ENCODE measurements at places on chromosomes 2 and 18.
A peak's percentile ranks its signal among the peaks of the same experiment; 100 is the strongest.

DNA sequence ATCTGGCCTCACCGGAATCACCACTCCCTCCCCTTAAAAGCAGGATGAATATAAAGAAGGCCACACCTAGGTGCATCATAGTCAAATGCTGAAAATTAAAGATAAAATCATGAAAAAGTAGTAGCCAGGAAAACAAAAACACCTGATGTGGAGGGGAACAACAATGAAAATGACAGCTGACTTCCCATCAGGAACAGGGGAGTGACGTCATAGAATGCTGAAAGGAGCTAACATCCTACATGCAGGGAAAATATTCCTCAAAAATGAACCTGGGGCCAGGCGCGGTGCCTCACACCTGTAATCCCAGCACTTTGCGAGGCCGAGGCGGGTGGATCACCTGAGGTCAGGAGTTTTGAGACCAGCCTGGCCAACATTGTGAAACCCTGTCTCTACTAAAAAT is 108.1 kb downstream of the UGGT1 start:
- DNase-seq: no peak

- no peak for DNase-seq
Observed at GRCh38 chr18:32310774-32311173, 120.9 kb downstream of the MEP1B start.

- no peak for DNase-seq
Observed at GRCh38 chr2:9092383-9093282, 89.1 kb upstream of the MBOAT2 start.

- DNase-seq: no peak
Observed at GRCh38 chr2:130389783-130390182, 33.9 kb downstream of the PTPN18 start.

- peak; percentile 88 for DNase-seq
Observed at GRCh38 chr2:25314514-25315315, 27.0 kb downstream of the DNMT3A start.

GRCh38 chr2:218981881-218982585 is 3.0 kb downstream of the FEV start:
- DNase-seq: no peak

DNA sequence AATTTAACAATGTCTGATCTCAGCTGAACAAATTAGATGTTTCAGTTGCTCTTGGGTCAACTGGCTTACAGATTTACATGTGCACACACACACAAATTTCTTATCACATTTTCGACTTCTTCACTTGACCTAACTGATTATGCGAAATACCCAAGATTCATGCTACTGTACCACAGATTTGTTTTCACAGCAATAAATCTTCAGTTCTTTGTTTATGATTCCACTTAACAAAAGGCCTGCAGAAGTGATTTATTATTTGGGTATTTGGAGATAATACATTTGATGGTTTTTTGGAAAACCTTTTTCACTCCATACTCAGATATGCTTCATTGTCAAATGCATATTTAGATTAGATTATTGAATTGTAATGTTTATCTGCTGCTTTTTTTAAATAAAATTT is 129.0 kb downstream of the GALNT1 start:
- DNase-seq: no peak

GRCh38 chr2:128782411-128783192 is 463.9 kb upstream of the HS6ST1 start:
- no peak for DNase-seq

DNA sequence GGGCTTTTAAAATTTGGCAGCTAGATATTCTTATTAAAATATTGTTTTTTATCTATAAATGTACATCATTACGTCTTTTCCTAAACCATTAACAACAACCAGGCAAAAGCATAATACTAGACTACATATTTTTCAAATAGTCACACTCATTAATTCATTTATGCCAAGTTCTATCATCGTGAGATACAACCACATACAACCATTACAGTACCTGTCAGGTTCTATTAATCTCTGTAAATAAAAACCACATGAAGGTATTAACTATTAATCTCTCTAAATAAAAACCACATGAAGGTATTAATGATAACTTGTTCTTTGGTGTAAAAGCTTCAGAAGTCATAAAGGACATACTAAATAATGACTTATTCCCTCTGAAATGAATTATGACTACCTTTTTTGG is 432.7 kb downstream of the TMX3 start:
- no peak for DNase-seq
